ENCODE measurements at places on chromosomes 12 and 14.

GRCh38 chr14:84272290-84272721 lies 1257.6 kb upstream of the FLRT2 start:
- no peak for DNase-seq
- H3K27me3 ChIP-seq = no peaks in the 10 kb centered on the region
- H3K4me3 ChIP-seq = no peak overlapping the region
- H3K4me1 ChIP-seq = no peaks in the 10 kb centered on the region
- H3K36me3 ChIP-seq = no peaks in the 10 kb centered on the region

GRCh38 chr14:104367866-104368750 lies 211.5 kb upstream of the C14orf180 start:
- H3K27ac ChIP-seq = no peak overlapping the region
- no peak for DNase-seq
- H3K4me3 ChIP-seq = no peak overlapping the region

DNA sequence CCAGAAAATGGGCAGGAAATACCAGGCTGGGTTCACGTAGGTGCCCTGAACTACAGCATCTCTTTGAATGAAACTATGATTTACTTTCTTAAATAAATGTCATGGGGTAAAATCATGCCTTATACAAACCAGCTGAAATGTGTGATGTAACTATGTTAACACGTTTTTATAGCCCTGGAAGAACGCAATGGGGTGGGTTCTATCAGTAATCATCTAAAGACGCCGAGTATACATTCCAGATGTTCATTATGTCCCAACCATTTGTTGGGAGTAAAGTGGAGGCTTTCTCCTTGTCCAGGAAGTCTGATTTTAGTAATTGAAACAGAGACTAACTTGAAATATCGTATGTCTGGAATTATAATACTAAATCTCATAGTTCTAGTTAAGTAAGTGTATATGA lies 16.2 kb upstream of the IGF1 start:
- no peaks in the 10 kb centered on the region for H3K4me1 ChIP-seq
- H3K36me3 ChIP-seq = no peaks in the 10 kb centered on the region
- DNase-seq = no peak
- H3K27ac ChIP-seq = no peak overlapping the region
- no peak overlapping the region for H3K4me3 ChIP-seq

GRCh38 chr12:57896434-57897201 lies 44.7 kb upstream of the ATP23 start:
- peak; percentile 91 for DNase-seq
- H3K27me3 ChIP-seq = no peaks in the 10 kb centered on the region
- peaks cover 67% of the 10 kb centered on the region for H3K4me1 ChIP-seq
- H3K4me3 ChIP-seq = peak overlapping the region; percentile 74
- peak overlapping the region; percentile 87 for H3K27ac ChIP-seq

DNA sequence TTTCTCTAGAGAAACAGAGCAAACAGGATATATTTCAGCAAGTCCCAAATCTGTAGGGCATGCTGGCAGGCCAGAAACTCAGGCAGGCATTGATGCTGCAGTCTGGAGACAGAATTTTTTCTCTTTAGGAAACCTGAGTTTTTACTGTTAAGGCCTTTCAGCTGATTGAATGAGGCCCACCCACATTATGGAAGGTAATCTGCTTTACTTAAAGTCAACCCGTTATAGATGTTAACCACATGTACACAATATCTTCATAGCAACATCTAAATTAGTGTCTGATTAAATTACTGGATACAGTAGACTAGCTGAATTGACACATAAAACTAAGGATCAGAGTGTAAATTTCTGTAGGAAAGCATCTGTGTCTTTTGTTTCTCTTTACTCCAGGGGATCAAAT lies 65.2 kb downstream of the SRGAP1 start:
- no peak overlapping the region for H3K27ac ChIP-seq
- H3K4me3 ChIP-seq = no peak overlapping the region
- peak; percentile 25 for DNase-seq
- peaks cover 13% of the 10 kb centered on the region for H3K4me1 ChIP-seq
- no peaks in the 10 kb centered on the region for H3K36me3 ChIP-seq
- no peaks in the 10 kb centered on the region for H3K27me3 ChIP-seq

GRCh38 chr12:122183588-122183940 lies 641 bp downstream of the LRRC43 start:
- no peak for DNase-seq
- H3K27me3 ChIP-seq = no peaks in the 10 kb centered on the region
- peaks cover 4% of the 10 kb centered on the region for H3K4me1 ChIP-seq
- H3K4me3 ChIP-seq = peak overlapping the region; percentile 76
- no peak overlapping the region for H3K27ac ChIP-seq

DNA sequence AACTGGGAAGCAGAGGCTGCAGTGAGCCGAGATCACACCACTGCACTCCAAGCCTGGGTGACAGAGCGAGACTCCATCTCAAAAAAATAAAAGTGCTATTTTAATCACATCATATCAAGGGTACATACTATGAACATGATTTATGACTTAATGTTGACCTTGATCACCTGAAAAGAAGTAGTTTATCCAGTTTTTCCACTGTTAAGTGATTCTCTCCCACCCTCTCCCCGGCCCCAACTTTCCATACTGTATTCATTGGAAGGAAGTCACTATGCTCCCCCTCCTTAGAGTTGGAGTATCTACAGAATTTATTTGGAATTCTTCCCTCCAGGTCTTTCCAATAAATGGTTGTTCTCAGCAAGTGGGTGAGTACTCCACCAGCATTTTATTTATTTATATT lies 3.0 kb upstream of the PRMT5 start:
- DNase-seq = no peak
- H3K4me1 ChIP-seq = peaks cover 17% of the 10 kb centered on the region
- H3K27ac ChIP-seq = no peak overlapping the region
- H3K27me3 ChIP-seq = no peaks in the 10 kb centered on the region
- peaks cover 4% of the 10 kb centered on the region for H3K36me3 ChIP-seq

GRCh38 chr14:20035449-20035848 lies 389 bp downstream of the OR4K13 start:
- no peaks in the 10 kb centered on the region for H3K27me3 ChIP-seq
- H3K27ac ChIP-seq = no peak overlapping the region
- no peak for DNase-seq
- H3K4me3 ChIP-seq = no peak overlapping the region

GRCh38 chr14:23321572-23322547 lies 603 bp downstream of the PABPN1 start:
- H3K27me3 ChIP-seq = no peaks in the 10 kb centered on the region
- peak overlapping the region; percentile 87 for H3K4me3 ChIP-seq
- peaks cover 48% of the 10 kb centered on the region for H3K36me3 ChIP-seq
- DNase-seq = peak; percentile 91
- H3K27ac ChIP-seq = peak overlapping the region; percentile 88

- no peak within 1 kb of the TSS for H3K27ac ChIP-seq
- peak; percentile 86 for DNase-seq
- H3K4me3 ChIP-seq = no peak within 1 kb of the TSS
- no peaks in the 10 kb centered on the region for H3K27me3 ChIP-seq
- peaks cover 6% of the 10 kb centered on the region for H3K4me1 ChIP-seq
Observed at GRCh38 chr14:105065280-105066228, at the start of gene GPR132. TSS of gene GPR132 (minus strand) at chr14:105065430. CDS start at chr14:105055420, 10,010 bp downstream.

GRCh38 chr14:68089146-68089731 lies 269.7 kb downstream of the RAD51B start:
- H3K4me1 ChIP-seq = no peaks in the 10 kb centered on the region
- H3K4me3 ChIP-seq = no peak overlapping the region
- no peaks in the 10 kb centered on the region for H3K27me3 ChIP-seq
- DNase-seq = no peak

- peaks cover 3% of the 10 kb centered on the region for H3K4me1 ChIP-seq
- no peak overlapping the region for H3K4me3 ChIP-seq
- H3K27me3 ChIP-seq = no peaks in the 10 kb centered on the region
- H3K27ac ChIP-seq = no peak overlapping the region
Observed at GRCh38 chr12:110370732-110371231, 32.7 kb downstream of the ANAPC7 start.

DNA sequence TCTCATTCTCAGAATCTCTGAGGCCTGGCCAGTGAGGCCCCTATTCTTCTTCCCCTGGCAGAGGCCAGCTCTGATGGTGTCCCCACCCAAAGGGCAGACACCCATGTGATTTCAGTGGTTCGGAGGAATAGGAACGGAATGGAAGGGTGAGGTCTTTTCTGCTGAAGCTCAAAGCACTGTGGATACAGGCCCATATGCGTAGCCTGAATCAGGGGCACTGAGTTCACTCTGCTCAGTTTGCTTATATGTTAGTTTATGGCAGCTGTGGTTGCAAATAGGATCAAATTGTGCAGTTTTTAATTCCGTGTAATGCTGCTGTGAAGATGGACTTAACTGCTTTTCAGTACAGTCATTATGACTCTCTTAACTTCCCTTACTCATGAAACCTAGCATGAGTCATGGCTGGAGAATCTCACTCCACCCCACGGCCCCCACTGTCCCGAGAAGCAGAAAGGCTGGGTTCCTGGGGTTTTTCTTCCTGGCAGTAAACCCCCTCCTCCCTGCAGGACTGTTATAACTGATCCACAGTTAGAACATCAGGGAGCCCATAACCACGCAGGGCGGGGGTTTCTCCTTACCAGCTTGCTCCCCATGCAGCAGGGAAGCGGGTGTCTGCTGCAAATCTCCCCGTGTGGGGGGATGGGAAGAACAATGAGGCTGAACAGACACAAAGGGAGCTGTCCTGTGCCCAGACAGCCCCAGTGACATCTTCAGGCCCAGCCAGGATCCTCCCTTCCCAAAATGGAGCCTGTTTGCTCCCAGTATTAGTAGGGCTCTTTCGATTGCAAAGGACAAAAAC lies 122.7 kb downstream of the SLC38A6 start:
- peak; percentile 95 for DNase-seq
- H3K4me3 ChIP-seq = peak overlapping the region; percentile 7

DNA sequence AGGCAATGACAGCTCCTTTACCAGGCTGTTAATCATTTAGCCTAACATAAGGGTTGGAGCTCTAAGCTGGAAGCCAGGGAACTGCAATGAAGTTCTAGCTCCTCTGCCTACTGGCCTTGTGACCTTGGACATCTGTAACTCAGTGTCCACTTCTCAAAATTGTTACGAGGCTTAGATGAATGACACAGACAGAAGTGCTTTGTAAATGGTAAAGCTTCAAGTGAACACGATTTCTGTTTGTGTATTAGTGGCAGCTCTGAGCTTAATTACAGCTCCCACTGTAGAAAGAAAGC lies 122.8 kb downstream of the EML1 start:
- peaks cover 26% of the 10 kb centered on the region for H3K36me3 ChIP-seq
- no peak overlapping the region for H3K27ac ChIP-seq
- H3K4me3 ChIP-seq = no peak overlapping the region
- peaks cover 2% of the 10 kb centered on the region for H3K4me1 ChIP-seq
- no peak for DNase-seq
- no peaks in the 10 kb centered on the region for H3K27me3 ChIP-seq

GRCh38 chr12:111819191-111820158 lies 22.6 kb upstream of the MAPKAPK5 start:
- H3K4me3 ChIP-seq = no peak overlapping the region
- H3K4me1 ChIP-seq = no peaks in the 10 kb centered on the region

DNA sequence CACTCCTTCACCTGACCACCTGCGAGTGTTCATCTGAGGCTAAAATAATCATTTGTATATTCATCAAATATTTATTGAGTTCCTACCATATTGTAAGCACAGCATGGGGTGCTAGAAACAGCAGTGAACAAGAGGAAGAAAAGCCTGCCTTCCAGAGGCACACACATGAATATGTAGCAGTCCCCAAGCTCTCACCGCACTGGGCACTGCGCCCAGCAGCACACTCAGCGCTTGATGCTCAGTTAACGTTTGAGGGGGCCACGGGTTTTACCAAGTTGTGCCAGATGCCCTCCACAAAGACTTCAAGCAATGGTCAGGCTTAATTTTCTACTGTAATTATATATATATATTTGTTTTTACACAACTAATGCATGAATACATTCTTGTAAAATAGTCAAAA lies 52.0 kb downstream of the HELB start:
- no peaks in the 10 kb centered on the region for H3K4me1 ChIP-seq
- no peak overlapping the region for H3K4me3 ChIP-seq
- H3K36me3 ChIP-seq = no peaks in the 10 kb centered on the region

DNA sequence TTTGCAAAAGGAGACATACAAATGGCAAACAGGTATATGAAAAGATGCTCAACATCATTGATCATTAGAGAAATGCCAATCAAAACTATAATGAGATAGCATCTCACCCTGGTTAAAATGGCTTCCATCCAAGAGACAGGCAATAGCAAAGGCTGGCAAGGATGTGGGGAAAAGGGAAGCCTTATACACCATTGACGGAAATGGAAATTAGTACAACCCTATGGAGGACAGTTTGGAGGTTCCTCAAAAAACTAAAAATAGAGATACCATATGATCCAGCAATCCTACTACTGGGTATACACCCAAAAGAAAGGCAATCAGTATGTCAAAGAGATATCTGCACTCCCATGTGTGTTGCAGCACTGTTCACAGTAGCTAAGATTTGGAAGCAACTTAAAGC lies 17.3 kb upstream of the CKAP4 start:
- no peaks in the 10 kb centered on the region for H3K4me1 ChIP-seq
- H3K36me3 ChIP-seq = no peaks in the 10 kb centered on the region
- H3K4me3 ChIP-seq = no peak overlapping the region
- no peaks in the 10 kb centered on the region for H3K27me3 ChIP-seq
- H3K27ac ChIP-seq = no peak overlapping the region

- no peak overlapping the region for H3K4me3 ChIP-seq
- no peaks in the 10 kb centered on the region for H3K27me3 ChIP-seq
- no peak overlapping the region for H3K27ac ChIP-seq
- DNase-seq = no peak
Observed at GRCh38 chr14:86714575-86714974, 1184.6 kb downstream of the FLRT2 start.

DNA sequence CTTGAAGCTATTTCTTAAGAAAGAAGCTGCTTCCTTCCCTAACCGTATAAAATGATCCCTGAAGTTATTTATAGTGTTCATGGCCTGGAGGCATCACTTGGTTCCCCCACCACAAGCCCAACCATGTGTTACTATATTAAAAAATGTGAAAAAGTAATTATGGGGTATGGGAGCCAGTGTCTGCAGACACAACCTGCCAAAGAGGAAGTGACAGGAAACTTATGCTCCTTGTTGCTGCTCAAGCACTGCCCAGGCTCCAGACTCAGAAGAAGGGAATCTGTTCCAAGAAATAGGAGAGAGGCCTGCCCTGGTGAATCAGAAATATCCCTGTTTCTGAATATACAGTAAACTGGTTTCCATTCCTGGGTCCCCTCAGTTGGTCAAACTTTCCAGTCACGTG lies 217.2 kb upstream of the BMP4 start:
- H3K4me3 ChIP-seq = no peak overlapping the region
- H3K27ac ChIP-seq = no peak overlapping the region
- peaks cover 22% of the 10 kb centered on the region for H3K4me1 ChIP-seq
- DNase-seq = no peak
- H3K36me3 ChIP-seq = no peaks in the 10 kb centered on the region

- no peak overlapping the region for H3K27ac ChIP-seq
- no peaks in the 10 kb centered on the region for H3K4me1 ChIP-seq
- no peaks in the 10 kb centered on the region for H3K36me3 ChIP-seq
- no peaks in the 10 kb centered on the region for H3K27me3 ChIP-seq
Observed at GRCh38 chr12:129257524-129257923, 404.2 kb downstream of the GLT1D1 start.

DNA sequence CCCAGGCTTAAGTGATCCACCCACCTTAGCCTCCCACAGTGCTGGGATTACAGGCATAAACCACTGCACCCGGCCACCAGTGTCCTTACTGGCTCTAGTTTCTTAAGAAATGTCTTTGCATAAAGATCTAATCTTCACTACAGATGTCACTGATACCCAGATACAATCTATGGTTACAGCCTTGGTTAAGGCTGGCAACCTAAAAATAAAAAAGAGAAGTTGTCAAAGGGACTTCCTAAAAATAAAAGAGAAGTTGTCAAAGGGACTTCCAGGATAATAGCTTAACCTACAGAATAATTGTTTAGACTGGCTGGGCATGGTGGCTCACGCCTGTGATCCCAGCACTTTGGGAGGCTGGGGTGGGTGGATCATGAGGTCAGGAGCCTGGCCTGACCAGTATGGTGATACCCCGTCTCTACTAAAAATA lies 27.6 kb downstream of the ETFBKMT start:
- no peak overlapping the region for H3K4me3 ChIP-seq
- peak; percentile 5 for DNase-seq
- H3K4me1 ChIP-seq = no peaks in the 10 kb centered on the region
